Umbilical cord (tissue), 2 donors: ENCODE measurements at places on chromosomes 1 and 21.

- no peak for DNase-seq
Measured at GRCh38 chr1:150073516-150073915, 5.9 kb downstream of the VPS45 start.

DNA sequence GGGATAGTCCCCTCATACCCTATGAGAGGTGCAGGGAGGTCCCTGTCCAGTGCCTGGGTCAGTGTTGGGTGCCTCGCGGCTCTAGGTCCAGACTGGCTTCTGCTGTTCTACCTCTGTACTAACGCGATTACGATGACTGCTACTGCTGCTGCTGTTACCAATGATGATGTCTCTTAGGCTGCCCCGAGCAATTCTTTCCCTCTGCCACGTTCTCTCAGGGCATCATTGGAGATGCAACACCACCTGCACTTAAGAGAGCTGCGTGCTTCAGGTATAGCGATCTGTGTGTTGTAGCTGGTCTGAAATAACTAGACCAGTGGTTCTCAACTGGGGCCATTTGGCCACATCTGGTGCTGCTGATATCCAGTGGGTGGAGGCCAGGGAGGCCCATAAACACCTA lies 36.9 kb downstream of the KAZN start:
- DNase-seq, result no peak

- peak; percentile 26 for DNase-seq
Measured at GRCh38 chr1:100387657-100388350, 35.5 kb downstream of the CDC14A start.

DNA sequence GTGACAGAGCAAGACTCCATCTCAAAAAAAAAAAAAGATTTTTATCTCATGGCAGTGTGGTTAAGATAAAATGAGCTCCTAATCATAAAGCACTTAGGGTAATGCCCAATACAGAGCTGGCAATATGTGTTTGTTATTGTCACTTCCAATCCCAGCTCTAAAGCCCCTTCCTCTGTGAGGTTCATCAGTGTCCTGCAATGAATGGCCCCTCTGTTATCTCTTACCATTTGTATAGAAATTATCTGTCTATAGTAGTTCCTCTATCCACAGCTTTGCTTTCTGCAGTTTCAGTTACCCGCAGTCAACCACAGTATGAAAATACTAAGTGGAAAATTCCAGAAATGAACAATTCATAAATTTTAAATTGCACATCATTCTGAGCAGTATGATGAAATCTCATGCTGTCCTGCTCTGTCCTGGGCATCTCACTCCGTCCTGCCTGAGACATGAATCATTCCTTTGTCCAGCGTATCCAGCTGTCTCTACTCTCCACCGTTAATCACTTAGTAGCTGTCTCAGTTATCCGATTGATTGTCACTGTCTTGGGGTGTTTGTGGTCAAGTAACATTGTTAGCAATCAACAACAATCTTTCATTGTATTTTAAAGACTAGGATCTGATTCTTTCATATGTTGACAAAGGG lies 50.2 kb upstream of the DNAH14 start:
- peak; percentile 26 for DNase-seq

- DNase-seq, result no peak
Measured at GRCh38 chr1:222417264-222417663, 130.6 kb downstream of the HHIPL2 start.

GRCh38 chr1:223429313-223429731 lies 36.1 kb downstream of the CCDC185 start:
- peak; percentile 20 for DNase-seq

DNA sequence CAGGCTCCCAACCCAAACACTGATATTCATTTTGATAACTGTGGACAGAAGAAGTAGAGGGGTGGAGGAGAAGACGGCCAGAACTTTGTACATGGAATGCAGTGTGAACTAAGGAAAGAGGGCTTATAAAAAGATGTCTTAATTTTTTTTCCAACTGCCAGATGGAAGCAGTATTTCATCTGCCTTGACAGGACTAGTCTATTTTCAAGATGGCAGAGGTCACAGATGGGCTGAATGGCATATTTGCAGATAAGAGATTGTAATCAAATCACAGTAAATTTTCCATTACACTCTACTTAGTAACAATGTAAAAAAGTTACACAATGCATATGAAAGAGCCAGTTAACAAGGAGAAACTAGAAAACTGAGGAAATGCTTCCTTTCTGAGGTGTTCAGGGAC lies 246.8 kb upstream of the FMN2 start:
- DNase-seq, result no peak

GRCh38 chr1:156217871-156218270 lies 5.1 kb downstream of the PMF1 start:
- DNase-seq, result no peak

DNA sequence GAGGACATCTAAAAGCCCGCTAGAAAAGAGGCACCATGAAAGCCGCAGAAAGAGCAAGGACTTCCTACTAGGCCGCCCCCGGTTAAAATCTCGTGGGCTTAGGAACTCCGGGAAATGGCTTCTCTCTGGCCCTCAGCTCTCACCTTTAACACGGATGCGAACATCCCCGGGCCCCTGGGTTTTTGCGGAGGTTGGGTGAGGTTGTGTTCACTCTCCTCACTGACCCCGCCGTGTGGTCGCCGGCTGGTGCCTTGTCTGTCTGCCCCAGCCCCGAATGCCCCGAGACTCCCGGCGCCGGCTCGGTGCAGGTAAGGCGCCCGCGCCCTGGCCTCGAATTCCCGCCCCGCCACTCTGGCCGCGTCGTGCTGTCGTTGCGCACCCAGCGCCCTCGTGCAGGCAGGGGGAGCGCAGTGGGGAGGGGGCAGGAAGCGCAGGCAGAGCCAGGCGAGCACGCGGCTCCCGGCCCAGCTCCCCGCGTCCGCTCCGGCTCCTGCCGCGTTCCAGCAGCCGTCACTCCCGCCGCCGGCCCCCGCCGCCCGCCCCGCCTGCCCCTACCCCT lies at the start of gene SHISAL2A:
Gene SHISAL2A, plus strand, starts transcription at position 437 of the 559 bp plus-strand sequence. CDS start 326 bp downstream, outside the sequence.
- peak; percentile 27 for DNase-seq

DNA sequence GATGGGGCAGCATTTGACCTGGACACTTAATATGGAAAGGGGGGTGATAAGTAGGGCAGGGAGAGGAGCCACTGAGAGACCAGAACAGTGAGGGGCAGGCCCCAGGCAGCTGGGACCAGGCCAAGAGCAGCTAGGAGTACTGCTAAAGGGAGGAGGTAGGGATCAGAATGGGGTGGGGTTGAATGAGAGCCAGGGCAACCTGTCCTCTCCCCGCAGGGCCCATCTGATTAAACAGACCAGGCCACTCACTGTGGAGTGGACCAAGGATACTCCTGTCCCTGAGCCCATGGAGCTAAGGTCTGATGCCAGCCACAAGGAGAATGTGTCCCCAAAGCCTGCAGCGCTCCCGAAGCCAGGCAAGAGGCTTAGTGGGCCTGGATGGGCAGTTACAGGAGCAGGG lies 2.1 kb downstream of the C1orf167 start:
- DNase-seq, result no peak

DNA sequence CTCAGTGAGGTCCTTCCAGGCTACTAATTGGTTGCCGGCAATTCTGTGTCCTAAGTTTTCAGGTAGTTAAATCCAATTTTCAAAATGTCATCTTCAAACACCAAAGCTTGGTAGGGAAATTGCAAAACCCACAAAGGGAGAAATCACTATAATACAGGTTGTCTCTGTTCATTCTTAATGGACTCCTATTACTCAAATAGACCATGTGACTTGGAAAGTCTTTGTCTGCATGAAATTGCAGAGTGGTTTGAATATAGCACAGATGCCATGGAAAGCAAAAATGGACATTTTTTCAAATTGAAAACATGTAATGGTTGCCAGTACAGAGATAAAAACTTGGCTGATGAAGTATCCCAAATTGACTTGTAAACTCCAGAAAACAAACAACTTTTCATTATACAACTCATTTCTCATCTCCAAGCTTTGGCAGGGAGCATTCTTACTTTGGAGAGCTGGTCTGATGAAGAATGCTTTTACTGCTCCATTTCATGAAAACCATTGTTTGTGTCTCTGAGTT lies 169.5 kb upstream of the PKN2 start:
- DNase-seq, result no peak

DNA sequence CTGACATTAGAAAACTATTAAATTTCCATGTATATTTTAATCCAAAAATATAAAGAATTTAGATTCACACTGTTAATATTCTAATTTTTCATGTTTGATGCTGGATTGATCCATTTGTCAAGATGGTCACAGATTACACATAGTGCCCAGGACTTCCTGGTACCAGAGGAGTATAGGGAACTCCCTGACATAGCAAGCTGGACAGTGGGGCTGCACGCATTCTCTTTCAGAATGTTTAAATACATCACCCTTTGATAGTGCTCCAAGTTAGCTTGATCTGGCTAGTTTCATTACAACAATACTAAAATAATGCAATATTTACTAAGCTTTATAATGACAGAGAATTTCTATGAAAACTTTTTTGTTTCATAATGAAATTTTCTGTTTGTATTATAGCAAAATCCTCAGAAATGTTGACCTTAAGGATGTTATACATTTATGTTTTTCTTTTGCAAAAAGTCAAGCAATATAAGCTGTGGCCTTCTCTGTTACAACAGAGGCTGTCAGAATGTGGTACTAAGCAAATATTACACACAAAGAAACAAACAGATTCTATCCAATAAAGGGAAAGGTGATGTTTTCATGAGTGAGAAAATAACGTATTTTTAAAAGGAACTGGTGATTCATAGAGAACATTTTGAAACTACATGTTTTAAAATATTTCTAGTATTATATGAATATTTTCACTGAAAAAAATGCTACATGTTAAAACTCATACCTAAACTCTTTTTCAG lies 84.7 kb downstream of the SLC35F3 start:
- DNase-seq, result no peak

DNA sequence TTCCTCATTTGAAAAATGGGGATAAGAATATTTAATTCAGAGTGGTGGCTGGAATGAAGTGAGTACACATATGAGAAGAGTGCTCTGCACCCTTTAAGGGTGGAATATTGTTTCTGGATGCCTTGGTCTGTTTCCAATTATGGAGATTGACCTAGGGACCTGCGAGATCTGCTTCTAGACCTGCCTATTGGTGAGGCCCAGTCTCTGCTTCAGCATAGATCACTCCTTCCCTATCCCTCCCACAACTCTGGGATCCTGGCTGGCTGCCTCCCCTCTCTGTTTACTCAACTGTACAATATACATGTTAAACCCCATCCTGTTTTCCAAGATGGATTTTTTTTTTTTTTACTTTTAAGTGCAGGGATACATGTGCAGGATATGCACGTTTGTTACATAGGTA lies 6.4 kb upstream of the LDLRAD1 start:
- no peak for DNase-seq

DNA sequence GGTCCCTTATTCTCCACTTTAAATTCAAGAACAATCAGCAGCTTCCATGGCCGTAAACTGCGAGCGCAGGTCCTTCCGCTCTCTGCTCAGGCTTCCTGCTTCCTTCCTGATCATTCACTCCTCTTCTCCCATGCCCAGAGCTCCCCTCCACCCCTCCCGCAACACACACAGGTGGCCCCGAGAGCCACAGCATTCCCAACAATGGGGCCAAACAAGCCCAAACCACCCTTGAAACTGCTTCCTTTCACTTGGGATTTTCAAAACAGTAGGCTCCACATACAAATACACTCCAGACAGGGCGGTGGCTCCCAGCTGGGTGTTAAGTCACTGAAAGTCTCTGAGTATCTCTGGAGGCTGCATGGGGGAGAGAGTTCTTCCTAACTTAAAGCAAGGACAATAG lies 11.4 kb downstream of the FAM89A start:
- DNase-seq, result no peak

- DNase-seq, result no peak
Measured at GRCh38 chr1:186122837-186123236, 252.2 kb downstream of the TPR start.

DNA sequence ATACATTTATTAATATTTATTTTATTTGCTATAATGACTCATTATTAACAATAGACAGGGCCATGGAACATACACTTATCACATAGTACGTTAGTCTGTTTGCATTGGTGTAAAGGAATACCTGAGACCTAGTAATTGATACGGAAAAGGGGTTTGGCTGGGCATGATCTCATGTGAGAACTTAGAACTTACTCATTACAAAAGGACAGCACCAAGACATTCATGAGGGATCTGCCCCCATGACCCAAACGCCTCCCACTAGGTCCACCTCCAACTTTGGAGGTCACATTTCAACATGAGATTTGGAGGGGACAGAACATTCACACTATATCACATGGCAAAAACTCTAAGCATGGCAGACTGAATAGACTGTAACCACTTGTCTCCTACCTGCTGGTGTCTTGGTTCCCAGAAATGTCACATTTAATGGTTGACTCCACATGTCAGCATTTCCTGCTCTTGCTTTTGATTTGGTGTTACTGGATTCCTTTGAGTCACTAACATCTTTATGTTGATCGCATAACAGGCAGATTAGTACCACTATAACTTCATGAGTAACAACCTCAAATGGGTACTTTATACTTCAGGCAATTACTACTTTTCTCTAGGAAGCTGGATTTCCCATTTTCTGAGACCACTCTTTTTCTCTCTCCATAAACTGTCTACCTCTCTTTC lies 3.5 kb upstream of the C1orf116 start:
- no peak for DNase-seq

DNA sequence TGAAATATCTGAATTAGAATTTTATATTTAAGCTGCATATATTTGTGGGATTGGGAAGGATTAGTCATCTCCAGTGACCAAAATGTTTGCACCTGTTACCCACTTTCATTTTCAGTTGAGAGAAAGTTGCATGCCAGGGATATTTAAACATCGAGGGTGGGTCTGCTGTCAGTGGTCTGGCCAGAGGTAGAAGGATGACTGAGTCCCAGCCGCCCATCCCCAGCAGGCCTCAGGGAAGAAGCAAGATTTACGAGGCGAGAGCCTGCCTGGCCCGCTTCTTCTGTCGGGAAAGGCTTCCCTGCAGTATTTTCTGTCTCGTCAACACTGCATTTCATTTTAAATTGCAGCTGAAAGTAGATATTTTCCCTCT lies 1.4 kb upstream of the MAN1C1 start:
- peak; percentile 9 for DNase-seq
